ENCODE measurements at places on chromosomes 16 and 17.

- no peak for DNase-seq
Measured at GRCh38 chr17:10439816-10440215, 18.1 kb upstream of the MYH8 start.

DNA sequence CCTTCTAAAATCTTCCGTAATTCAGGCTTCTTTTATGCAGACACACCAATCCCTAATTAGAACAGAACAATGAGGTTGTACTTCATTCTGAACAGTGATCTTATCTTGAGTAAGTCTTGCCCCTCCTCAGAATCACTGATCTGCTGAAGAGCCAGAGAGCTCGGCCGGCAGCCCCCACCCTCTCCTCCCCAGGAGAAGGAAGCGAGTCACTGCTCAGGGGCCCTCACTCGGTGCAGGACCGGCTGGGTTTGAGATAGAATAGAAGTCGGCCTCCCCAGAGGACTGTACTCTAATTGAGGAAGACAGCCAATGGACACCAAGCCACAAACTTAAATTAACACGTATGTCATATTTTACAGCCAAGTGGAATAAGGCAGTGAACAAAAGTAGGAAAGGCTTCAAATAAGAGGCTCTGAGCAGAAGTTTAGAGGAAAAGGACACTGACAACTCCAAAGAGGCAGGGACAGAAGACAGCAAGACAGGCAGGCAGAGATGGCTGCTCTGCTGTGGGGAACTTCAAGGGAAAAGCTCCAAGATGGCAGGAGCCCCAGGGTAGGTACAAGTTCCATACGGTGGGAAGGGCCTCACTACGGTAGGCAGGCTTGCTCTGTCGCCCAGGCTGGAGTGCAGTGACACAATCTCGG is 18.6 kb downstream of the CREBBP start:
- peak; percentile 36 for DNase-seq

- DNase-seq = no peak
Measured at GRCh38 chr16:81804134-81804610, 25.1 kb downstream of the PLCG2 start.

GRCh38 chr17:21213638-21214014 is 335 bp downstream of the TMEM11 start:
- no peak for DNase-seq

- DNase-seq = no peak
Measured at GRCh38 chr17:13727441-13728171, 125.9 kb upstream of the HS3ST3A1 start.

GRCh38 chr17:32917842-32918241 is 10.1 kb upstream of the TMEM98 start:
- no peak for DNase-seq

DNA sequence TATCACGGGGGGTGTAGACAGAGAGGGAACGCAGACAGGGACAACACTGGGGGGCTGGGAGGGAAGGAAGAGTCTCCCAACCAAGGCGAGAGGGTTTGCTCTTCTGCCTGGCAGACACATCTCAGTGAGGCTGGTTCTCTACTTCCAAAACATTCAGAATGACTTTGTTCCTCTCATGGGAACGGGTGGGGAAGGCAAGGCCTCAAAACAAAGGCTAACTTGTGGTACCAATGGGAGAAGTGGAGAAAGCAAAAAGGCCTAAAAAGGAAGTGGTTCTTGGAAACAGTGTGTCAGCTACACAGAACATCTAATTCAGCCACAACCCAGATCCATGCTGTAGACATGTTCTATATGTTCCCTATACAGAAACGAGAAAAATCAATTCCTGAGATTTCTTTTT is 7.5 kb downstream of the FLOT2 start:
- DNase-seq = no peak

GRCh38 chr16:49776085-49776595 is 79.8 kb downstream of the ZNF423 start:
- no peak for DNase-seq

DNA sequence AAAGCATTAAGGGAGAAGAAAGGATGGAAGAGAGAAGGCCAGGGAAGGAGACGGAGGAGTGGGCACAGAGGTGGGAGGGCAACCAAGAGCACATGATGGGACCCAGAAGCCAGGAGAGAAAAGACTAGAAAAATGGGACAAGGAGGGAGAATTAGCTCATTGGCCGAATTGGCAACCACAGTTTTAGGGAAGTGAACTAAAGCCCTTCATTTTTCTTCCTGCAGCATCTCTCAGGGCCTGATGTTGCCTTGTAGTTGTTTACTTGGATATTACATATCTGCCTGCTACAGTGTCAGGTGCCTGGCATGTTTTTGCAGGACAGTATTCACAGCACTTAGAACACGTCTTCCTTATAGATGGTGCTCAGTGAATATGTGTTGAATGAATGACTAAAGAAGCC is 19.0 kb downstream of the EMP2 start:
- no peak for DNase-seq

DNA sequence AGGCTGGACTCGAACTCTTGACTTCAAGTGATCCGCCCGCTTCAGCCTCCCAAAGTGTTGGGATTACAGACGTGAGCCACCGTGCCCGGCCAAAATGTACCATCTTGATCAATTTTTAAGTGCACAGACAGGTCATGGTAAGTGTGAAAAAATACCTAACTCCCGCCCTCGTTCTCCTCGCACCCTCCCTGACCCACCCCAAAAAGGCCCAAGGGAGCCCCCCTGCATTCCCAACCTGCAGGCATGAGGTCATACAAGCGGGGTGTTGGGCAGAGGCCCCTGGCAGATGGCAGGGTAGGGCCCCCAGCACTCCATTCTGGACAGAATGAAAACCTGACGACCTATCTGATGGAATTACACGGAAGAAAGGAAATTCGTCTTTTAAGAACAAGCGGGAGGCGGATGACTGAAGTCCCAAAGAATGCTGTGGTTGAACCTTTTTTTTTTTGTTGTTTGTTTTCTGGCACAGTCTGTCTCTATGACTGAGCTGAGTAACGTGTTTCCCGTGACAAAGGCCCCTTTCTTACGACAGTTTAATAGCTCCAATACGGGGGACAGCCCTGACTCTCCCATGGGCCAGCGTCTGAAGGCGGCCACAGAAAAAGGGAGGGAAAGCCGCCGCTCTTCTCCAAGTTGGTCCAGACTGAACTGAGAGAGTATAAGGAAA is 376.4 kb downstream of the SLC39A11 start:
- DNase-seq = no peak

- DNase-seq = no peak
Measured at GRCh38 chr17:80423536-80424225, 8.7 kb downstream of the ENDOV start.

DNA sequence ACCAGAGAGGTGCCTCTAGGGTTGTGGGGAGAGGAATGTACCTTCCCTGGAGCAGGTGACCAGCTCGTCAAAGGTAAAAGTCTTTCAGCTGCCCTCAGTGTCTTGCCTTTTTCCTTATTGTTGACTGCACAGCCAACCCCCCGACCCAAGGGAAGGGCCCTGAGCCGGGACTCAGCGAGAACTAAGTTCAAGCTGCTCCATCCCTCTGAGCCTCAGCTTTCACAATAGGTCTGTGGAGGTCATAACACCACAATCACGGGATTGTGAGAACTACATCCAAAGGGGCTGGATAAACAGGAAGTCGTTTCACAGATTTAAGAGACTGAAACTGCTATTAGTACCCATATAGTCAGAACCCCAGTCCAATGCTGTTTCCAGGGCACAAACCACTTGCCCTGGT is 2.6 kb upstream of the KRT36 start:
- peak; percentile 23 for DNase-seq

DNA sequence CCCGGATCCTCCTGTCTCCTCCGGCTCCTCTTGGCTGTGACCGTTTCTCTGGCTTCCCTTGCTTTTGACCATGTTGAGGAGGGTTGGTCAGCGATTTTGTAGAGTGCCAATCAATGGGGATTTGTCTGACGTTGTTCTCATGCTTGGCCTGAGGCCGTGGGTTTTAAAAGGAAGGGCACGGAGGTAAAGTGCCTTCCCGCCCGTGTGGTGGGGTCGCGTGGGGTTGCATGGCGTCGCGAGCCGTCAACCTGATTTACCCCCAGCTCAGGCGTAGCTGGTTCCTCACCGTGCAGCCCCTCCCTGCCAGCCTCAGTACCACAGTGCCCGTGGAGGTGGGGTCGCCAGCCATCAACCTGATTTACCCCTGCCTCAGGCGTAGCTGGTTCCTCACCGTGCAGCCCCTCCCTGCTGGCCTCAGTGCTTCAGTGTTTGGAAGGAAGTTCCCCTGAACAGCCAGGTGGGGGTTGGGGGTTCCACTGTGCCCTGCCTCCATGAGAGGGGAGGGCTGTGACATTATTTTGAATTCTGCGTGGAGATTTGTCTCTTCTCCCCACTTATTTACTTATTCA is 5.0 kb downstream of the TPSAB1 start:
- DNase-seq = no peak

- DNase-seq = peak; percentile 24
Measured at GRCh38 chr16:9091867-9092281, 430 bp downstream of the HAPSTR1 start.

- DNase-seq = no peak
Measured at GRCh38 chr16:53949715-53950410, 245.9 kb downstream of the FTO start.

DNA sequence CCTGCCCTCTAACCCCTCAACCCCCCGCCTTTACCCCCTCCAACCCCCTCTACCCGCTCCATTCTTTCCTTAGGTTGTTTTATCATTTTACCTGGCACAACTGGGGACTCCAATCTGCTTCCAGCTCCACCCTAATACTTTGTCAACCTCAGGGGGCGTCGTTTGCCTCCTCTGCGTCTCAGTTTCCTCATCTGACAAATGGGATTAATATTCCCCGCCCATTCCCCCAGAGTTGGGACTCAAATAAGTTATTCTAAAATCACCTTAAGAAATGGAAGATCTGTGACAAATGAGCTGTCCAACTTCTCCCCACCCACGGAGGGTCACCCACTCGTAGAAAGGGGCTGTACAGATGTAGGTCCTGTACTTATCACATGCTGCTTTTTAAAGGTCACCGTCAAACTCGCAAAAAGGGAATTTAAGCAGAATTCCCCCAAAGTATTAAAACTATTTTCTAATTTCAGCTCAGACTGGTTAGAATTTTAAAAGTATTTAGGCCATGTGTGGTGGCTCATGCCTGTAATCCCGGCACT is 40.6 kb upstream of the CPNE2 start:
- DNase-seq = no peak

- DNase-seq = no peak
Measured at GRCh38 chr17:44037471-44037870, 22.7 kb upstream of the TMEM101 start.

GRCh38 chr17:42120161-42120769 is 902 bp downstream of the KAT2A start:
- no peak for DNase-seq

DNA sequence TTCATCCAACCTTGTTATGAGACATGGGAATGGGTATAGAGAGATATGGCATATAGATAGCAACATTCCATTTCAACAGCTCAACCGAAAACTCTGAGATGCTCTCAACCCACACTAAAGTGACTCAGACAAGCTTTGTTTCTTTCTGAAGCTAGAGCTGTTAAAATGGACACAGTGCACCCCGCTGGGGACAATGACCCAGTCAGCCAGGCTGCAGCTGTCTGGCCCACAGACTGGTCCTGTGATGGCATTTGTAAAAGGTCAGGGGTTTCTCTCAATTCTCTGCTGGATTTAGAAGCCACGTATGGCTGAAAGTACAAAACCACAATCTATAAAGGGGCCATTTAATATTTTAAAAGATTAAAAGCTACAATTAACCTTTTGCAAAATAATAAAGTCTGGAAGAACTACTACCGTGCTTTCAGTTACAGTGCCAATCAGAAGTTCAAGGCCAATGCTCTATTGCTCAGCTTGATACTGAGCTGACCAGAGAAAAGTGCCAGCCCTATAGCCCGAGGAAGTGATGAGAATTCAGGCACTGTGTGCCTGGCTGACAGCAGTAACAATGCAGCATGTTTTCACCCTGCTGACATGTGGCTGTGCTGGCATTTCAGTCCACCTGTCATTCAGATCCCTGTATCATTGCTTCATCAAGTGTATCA is 60.2 kb downstream of the TEX2 start:
- no peak for DNase-seq

DNA sequence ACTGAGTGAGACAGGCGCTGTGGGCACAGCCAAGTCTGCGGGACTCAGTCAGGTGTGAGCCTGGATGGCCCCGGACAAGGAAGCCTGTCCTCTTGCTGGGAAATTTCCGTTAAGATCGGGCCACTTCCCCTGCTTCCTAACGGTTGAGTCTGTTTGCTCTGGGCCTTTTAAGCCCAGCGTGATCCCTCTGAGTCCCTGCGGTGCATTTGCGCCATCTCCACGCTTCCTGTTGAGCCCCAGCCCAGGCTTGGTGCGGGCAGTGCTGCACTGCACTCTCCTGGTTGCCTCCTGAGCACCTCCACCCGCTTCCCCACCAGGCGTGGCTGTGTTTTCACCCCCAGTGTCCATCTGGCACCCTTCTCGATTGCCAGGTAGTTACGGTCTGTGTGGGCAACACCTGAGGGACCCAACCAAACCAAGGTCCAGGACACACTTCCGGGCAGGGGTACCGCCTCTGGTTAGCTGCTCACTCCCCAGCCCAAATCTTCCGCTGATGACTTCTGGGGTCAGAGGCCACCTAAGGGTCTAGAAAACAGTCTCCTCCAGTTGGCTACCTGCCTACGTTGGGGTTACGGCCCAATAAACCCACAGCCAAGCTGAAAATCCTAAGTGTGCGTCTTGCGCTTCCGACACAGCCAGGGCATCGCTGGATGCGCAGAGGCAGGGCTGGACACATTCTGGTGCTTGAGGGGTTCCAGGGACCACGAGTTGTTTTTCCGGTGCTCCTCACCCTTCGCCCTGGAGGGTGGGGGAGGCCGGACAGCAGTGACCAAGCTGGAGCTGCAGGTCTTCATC is 1.4 kb upstream of the SLC25A10 start:
- no peak for DNase-seq

DNA sequence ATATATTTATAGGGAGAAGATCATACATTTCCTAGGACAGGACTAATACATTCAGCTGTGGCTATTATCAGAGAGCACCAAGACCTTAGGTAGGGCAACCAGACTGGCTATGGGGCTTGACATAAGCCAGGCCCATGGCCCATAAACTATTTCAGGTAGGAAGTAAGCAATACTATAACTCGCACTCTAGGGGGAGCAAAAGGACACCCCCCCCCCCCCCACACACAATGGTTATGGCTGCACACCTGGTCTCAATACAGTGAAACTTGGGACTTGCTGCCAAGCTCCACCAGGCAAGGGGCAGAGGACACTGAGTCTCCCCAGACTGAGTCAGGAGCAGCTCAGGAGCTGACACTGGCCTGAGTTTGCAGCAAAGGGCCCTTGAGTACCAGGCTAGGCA is 348.9 kb upstream of the ASIC2 start:
- DNase-seq = no peak

GRCh38 chr16:3046641-3047386 is 453 bp downstream of the MMP25 start:
- DNase-seq = no peak

GRCh38 chr16:72840631-72841381 is 207.1 kb downstream of the ZFHX3 start:
- DNase-seq = no peak
